ENCODE measurements at places on chromosomes 11 and 22.

GRCh38 chr11:131886201-131886600 is 515.8 kb downstream of the NTM start:
- no peak for DNase-seq

GRCh38 chr11:9884601-9885000 is 220.7 kb downstream of the SWAP70 start:
- DNase-seq = no peak

DNA sequence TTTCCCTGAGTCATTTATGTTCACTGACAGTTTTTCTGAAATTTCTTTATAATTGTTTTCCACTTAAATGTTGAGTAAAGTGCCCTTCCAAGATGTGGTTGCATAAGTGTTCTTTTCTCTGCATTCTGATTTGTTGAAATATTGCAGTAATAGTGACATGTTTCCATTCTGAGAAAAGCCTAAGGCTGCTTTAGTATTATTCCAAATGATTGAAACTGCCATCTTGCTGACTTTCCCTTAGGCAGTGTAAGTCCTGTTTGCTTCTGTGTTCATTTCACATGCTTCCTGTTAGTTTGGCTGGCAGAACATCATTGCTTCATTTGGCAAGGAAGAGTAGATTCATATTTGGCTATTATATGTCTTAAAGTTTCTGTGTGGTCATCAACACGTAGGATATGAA is 146.5 kb downstream of the ELP4 start:
- DNase-seq = no peak

DNA sequence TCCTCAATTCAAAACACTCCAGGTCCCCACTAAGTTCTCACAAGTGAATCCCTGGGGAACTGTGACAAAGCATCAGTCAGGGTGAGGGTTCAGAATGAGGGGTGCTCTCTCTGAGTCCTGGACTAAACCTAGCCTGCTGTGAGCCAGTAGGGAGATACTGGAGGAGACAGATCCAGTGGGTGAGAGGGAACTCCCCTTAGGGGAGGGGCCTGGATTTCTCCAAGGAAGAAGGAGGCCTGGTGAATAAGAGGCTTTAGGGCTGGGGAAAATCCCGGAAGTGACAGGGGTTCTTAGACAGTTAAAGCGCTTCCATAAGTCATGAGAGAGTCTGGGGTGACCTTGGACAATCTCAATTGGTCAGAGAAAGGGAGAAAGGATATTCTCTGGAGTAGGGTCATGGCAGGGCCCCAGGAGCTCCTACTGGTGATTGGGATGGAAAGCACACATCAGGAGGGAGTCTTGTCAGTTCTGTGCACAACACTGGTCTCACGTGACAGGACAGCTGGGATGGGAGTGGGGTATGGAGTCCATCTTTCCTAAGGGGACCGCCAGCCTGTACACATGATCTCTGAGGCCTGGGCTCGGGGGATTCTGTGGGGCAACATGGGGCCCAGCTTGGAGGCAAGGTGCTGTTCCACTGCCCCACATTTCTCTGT is 1.5 kb downstream of the TBC1D10A start:
- no peak for DNase-seq
